Trophoblast cell (in vitro differentiated cells and primary cell): ENCODE measurements at places on chromosomes 7 and 10.

DNA sequence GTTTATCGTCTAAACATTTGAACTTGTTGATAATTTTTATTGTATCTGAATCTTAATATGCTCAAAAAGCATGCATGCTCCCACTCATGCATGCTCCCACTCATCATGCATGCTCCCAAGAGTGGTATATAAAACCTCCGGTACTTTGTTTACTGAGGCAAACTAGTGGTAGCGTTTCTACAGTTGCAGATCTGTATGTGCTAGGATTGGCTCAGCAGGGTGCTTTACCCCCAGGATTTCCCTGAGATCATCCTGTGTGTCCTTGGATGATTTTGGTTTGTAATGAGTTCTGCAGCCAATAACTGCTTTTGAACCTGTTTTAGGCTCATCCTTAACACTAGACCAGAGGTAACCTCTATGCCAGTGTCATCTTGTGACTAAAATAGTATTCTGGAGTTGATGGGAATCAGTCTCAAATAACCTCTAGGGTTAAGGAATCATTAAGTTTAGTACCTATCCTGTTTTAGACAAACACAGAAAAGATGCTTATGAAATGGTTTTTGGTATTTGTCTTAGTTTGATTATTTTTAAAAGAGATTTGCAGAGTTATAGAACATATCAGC, 40.4 kb downstream of the PHTF2 start:
- peaks cover under 1% of the 10 kb centered on the region for H3K4me1 ChIP-seq
- no peak overlapping the region for H3K4me3 ChIP-seq
- no peaks in the 10 kb centered on the region for H3K27me3 ChIP-seq
- H3K27ac ChIP-seq: no peak overlapping the region
- H3K36me3 ChIP-seq: no peaks in the 10 kb centered on the region

- H3K27me3 ChIP-seq: no peaks in the 10 kb centered on the region
- H3K4me1 ChIP-seq: no peaks in the 10 kb centered on the region
- H3K36me3 ChIP-seq: no peaks in the 10 kb centered on the region
- H3K4me3 ChIP-seq: no peak overlapping the region
These were observed 45.8 kb upstream of the WIPI2 start for GRCh38 chr7:5143935-5144903.

DNA sequence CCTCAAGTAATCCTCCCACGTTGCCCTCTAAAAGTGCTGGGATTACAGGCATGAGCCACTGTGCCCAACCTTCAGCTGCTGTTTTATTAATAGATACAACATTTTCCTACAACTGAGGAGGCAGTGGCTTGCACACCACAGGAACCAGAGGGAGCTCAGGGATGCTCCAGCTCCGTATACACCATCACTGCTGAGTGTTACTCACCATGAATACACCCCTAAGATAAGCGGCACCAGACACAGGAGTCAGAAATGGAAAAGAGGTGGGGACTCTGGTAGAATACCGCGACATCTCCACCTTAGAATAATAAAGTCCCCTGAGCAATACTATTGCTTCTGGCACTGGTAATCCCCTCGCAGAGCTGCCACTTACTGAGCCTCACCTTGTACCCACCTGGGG, 68.7 kb upstream of the PDLIM1 start:
- H3K36me3 ChIP-seq: no peaks in the 10 kb centered on the region
- H3K27me3 ChIP-seq: no peaks in the 10 kb centered on the region
- H3K4me1 ChIP-seq: no peaks in the 10 kb centered on the region
- no peak overlapping the region for H3K27ac ChIP-seq
- no peak for DNase-seq

DNA sequence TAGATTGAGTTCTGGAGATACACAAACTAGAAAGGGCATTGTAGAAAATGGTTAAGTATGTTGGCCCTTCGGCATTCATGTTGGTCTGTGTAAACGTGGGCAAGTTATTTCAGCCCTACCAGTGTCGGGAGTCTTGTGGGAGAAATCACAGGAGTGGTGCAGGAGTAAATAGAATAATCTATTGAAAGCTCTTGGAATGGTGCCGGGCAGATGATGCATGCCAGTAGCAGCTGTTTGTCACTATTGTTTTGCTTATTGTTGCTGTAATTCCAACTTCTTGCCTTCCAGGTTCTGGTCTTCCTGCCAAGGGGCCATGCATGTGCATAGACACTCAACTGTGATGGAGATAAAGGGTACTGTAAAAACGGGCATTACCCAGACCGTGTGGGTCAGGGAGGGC, 259.4 kb downstream of the CAMK1D start:
- no peaks in the 10 kb centered on the region for H3K36me3 ChIP-seq
- no peak overlapping the region for H3K4me3 ChIP-seq
- DNase-seq: no peak
- H3K27me3 ChIP-seq: no peaks in the 10 kb centered on the region

DNA sequence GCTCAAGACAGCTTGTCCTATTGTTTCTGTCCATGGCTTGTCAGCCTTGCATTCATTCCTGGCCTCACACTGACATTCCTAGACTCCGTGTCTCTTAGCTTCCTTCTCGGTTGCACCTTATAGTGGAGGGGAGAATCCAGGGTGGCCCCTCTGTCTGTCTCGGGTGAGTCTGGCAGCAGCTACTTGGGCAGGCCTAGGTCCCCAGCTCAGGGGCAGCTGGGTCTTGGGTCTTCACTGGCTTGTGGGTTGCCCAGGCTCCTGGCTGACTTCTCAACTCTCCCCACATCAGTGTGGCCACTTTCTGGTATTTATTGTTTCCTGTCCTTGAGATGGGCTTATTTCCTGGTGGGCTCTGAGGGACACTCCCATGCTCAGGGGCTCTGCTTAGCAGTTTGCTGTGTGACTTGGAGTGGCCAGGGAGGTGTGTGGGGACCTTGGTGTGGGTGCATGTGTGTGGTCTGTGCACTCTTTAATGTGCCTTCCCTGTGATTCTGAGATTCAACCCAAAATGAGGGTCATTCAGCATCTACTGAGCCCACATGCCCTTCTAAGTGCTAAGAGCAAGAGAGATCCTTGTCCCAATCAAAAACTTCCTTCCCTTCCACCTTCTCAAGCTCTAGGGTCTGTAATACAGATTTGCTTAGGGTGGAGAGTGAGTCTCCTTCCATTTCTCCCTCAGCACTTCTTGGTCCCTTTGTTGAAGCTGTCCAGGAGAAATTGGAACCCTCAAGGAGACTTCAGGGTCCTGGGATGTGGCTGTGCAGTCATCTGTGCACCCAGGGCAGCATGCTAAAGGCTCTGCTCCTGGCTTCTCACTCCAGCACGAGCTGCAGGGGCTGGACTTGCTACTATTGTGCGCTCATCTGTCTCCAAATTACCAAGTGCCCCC, 20.1 kb downstream of the UPP1 start:
- H3K36me3 ChIP-seq: peaks cover 34% of the 10 kb centered on the region
- no peaks in the 10 kb centered on the region for H3K27me3 ChIP-seq
- no peak overlapping the region for H3K27ac ChIP-seq

GRCh38 chr10:133401500-133401899, 7.5 kb downstream of the MTG1 start:
- no peak overlapping the region for H3K27ac ChIP-seq
- no peak overlapping the region for H3K4me3 ChIP-seq
- H3K4me1 ChIP-seq: no peaks in the 10 kb centered on the region
